ENCODE measurements at places on chromosomes 1 and 21.

GRCh38 chr1:95035536-95035935 lies 37.2 kb downstream of the ALG14 start:
- no peak for DNase-seq

- DNase-seq: no peak
These were observed 544.8 kb upstream of the CAMK1G start for GRCh38 chr1:209038735-209039134.

GRCh38 chr1:226424221-226425003 lies 16.5 kb upstream of the PARP1 start:
- no peak for DNase-seq

DNA sequence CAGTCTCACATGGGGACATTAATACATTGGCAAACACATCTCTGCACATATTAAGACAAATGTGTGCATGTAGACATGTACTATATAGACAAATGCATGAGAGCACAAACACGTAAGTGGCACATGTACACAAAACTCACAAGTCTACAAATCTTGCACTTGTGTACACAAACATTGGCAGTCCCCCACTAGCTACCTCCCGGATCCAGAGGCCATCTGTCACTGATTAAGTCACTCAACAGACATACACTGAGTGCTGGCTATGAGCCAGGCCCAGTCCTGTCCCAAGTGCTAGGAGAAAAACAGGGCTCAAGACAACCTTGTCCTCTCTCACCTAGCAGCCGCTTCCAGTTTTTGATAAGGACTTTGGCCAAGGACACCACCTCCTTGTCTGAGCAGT lies 7.0 kb downstream of the TCEA3 start:
- no peak for DNase-seq

DNA sequence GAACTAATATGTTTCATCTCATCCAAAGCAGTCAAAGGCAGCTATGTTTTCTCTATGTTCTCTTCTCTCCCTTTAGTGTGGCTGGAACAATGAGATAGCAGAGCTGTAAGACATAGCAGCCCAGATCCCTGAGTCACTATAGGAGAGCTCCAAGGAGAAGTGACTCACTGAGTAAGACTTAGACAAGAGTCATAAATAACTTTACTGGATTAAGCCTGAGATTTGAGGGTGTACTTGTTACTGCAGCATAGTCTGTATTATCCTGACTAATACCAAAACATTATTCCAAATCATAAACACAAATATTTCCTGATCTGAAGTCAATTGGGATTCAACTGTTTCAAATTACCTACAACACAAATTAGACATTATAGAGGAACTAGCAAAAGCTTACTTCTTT lies 3.9 kb downstream of the KRTAP19-8 start:
- no peak for DNase-seq

GRCh38 chr1:28428990-28429520 lies 59.5 kb downstream of the PHACTR4 start:
- DNase-seq: no peak

- DNase-seq: no peak
These were observed 116.3 kb downstream of the AK5 start for GRCh38 chr1:77398152-77398551.

DNA sequence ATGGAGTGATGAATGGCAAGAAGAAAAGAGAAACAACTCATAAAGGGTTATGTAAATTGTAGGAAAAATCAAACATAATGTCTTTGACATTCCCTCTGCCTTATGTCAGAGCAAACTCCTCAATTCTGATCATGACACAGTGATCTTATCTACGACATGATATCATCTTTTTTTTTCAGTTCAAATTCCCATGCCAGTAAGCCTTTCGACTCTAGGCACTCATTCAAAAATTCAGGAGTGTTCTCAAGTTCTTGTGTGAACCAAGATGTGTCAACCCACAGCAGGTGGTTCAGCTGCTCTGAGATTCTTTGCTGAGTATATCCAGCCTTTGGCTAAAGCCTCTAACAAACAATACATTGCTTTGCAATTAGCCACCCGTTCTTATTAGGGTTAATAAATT lies 97.1 kb upstream of the ESRRG start:
- DNase-seq: no peak

DNA sequence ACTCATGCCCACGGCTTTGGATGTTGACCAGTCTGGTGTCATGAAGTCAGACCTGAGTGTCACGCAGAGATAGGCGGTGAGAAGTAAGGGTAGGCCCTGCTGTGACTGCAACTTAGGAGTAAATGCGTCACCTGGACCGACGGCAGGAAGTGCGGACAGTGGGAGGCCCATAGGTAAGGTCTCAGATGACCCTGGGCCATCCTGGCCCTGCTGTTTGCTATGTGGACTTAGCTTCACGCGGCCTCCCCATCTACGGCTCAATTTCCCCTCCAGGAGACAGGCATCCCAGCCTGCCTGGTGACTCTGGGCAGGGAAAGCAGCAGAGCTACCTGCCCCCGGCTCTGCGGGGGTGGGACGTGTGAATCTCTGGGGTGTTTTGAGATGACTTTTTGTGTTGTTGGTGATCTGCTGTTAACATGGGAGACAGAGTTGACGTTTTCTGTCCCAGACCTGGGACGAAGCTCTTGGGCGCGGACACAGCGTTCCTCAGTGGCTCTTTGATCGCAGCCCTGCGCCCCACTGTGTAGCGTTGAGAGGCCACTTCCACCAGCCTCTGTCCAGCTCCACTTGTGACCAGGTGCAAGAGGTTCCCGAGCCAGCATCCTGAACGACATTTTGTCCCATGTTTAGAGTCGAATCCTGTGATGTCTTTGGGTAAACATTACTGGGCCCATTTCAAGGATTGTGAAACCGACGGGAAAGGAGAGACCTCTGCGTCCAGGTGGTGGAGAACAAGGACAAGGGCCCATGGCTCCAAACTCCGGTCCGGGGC lies 39.9 kb downstream of the CRYAA start:
- no peak for DNase-seq

DNA sequence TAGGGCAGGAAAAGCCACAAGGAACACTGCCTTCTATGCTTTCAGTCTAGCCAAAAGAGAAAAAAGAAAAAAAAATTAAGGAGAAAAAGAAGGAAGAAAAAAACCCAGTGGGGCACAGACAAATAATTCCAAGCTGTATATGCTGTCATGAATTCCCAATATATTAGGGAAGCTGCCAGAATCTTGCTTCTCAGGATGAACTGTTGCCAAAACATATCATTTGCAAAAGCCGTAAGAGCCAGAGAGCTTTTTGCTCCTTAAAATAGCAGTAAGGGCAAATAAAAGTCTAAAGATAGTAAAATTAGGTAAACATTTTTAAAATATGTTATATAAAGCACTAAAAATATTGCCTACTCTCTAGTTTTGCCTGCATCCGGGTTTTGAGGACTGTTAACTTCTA lies 52.1 kb downstream of the PGM1 start:
- no peak for DNase-seq

DNA sequence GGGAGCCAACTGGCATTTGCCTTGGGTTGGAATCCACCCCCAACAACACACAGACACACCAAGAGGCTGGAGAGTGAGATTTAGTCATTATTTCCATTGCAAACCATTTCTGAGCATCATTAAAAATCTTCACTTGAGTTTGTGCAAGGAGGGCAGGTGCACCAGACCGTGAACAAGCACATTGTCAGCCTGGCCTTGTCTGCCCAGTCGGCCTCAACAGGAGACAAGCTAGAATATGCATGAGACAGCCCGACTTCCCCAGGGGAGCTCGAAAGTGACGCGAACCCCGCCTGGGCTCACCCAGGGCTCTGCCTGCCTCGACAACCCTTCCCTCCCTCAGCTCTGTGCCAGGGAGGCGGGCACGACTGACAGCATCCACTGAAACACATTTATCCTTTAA lies 15.4 kb upstream of the GUCA2B start:
- no peak for DNase-seq
